ENCODE measurements at places on chromosomes 7 and 10. TPM values are rescaled to one million over a fixed set of nuclear protein-coding genes. Genes with fewer than 3 reads are reported as not detected.
A peak's percentile ranks its signal among the peaks of the same experiment; 100 is the strongest.

DNA sequence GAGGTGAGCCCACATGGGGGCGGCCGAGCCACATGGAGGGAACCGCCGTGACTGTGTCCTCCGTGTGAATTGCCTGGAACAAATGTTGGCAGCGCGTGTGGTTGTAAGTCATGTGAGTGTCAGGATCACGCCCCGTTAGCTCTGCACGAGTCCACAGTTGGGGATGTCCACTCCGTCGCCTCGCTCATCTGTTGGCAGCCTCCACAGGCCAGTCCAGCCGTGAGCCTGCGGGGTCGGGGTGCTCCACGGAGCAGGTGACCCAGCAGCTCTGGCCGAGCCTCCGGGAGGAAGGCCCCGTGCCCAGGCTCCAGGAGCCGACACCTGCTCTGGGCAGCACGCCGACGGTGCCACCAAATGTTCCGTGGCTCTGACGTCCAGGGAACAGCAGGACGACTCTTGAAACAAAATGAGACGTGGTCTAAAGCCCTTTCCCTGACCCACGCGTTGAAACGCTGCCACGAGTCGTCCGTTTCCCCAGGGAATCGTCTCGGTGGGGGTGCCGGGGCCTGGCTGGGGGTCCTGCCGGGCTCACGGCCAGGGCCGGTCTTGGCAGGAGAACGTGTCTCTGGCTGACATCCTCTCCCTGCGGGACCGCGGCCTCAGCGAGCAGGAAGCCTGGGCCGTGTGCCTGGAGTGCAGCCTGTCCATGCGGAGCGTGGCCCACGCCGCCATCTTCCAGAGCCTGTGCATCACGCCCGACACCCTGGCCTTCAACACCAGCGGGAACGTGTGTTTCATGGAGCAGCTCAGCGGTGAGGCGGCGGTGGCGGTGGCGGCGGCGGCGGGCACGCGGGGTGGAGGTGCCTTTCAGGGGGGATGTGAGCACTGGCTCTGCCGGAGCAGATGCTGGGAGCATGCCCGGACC lies 7.0 kb downstream of the KNDC1 start:
- no peak for DNase-seq

GRCh38 chr7:101399759-101400158 lies 37.1 kb downstream of the COL26A1 start:
- DNase-seq, result no peak

DNA sequence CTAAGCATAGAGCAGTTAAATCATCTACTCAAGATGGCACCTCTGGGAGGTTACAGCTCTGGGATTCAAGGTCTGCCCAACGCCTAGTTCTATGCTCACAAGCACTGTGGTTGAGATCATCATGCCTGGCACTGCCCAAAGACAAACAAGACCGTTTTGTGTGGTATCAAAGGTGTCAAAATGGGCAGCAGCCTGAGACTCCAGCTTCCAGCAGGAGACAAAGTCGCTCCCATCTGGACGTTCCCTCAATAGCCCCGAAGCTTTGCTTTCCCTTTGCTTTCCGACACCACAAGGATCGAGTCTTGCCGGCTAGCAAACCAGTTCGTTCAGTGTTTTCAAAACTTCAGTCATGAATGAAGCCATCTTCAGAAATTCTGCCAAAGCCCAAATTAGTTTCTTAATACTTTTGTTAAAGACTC lies 5.1 kb downstream of the HABP2 start:
- DNase-seq, result peak; percentile 14

GRCh38 chr10:79268161-79268601 lies 79.1 kb upstream of the PPIF start:
- no peak for DNase-seq

The ACTR1A gene
- total RNA-seq, result 93.3 TPM
